Breast epithelium (tissue), 4 donors: ENCODE measurements at places on chromosomes 3 and 15.

DNA sequence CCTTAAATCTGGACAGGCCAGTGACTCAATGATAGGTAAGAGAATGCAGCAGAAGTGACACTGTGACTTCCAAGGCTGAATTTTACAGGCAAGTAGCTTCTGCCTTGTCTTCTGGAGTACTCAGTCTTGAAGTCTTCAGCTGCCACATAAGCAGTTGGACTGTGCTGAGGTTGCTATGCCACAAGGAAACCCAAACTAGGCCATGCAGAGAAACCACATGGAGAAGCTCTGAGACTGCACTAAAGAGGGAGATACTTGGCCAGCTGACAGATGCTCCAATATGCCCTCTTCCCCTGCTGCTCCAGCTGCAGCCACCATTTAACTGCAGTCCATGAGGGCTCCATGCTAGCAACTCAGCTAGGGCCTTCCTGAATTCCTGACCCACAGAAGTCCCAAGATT is 119.4 kb upstream of the GADL1 start:
- no peak for DNase-seq

- no peak for DNase-seq
Measured at GRCh38 chr3:122578069-122578740, 755 bp downstream of the PARP15 start.

DNA sequence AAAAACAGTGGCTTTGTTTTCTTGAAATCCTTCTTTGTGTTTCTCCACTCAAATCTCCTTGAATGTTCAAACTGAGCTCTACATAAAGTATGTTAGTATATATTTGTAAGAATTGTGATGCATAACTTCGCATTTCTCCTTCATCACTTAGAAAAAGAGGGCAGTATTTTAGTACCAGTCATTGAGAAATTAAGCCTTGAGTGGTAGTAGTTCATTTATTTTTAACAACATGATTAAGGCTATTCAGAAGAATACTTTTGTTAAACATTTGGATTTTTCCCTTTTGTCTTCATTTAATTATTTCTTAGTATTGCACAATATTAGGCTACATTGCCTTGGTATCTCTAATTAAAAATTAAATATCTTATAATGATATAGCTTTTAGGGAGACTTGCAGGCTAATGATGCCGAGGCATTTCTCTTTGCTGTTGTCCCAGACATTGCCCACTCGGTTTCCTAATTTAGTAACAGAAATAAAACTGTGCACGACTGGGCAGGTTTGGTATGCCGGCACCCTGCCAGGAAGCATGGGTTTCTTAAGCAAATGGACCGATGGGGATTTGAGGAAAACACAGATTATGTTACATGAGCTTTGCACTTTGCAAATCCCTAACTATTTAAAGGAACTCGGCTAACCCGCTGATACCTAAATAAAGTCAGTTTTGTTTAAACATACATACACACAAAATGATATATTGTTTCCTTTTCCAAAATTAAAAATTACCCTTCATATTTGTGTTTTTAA is 54.7 kb downstream of the LRRC28 start:
- peak; percentile 60 for DNase-seq

GRCh38 chr3:53303957-53304356 is 43.4 kb downstream of the DCP1A start:
- DNase-seq: no peak

DNA sequence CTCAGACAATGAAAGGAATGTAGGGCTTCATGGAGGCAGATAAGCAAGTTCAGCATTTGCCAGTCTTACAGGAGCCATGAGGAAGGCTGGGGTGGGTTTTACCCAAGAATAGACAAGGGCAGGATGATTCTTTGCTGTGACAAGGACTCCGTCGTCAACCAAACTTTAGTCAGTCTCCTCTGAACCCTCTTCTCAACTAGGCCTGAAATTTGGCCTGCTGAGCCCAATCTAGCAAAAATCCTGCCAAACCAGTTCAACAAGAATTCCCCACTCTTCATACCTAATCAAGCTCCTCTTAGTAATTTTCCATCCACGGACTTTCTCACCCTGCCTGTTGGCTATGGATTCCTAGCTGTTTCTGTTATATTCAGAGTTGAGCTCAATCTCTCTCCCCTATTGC is 280.5 kb downstream of the TBL1XR1 start:
- DNase-seq: peak; percentile 55

GRCh38 chr15:43957724-43958123 is 130.9 kb downstream of the WDR76 start:
- DNase-seq: no peak

GRCh38 chr15:67070892-67071664 is 5.7 kb downstream of the SMAD3 start:
- DNase-seq: no peak

DNA sequence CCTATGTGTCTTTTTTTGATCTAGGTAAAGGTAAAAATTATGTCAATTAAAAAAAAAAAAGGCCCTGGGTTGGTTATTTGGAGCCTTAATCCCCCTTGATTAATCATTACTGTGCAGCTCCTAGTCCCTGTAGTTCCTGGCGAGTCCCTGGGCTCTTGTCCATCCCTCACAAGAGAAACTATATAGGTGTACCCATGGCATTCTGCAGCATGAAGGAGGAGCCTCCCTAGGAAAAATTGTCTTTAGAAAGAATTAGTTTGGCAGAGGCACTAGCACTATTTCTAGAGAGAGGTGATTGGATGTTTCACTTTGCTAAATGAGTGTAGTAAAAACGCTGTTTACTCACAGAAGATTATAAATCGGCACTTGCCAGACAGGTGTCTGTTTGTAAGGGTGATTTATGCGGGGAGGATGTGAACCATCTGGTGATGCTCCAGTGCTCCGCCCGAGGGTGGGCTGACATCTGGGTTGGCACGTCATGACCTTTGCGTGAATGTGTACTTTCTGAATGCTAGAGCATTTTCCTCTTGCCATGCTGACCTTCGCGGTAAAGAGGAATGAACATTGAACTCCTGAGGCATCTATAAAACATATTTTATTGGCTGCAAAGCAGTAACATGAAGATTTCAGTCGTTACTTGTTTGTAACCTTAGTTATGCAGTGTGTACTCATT is 12.6 kb downstream of the PLCL2 start:
- DNase-seq: no peak

DNA sequence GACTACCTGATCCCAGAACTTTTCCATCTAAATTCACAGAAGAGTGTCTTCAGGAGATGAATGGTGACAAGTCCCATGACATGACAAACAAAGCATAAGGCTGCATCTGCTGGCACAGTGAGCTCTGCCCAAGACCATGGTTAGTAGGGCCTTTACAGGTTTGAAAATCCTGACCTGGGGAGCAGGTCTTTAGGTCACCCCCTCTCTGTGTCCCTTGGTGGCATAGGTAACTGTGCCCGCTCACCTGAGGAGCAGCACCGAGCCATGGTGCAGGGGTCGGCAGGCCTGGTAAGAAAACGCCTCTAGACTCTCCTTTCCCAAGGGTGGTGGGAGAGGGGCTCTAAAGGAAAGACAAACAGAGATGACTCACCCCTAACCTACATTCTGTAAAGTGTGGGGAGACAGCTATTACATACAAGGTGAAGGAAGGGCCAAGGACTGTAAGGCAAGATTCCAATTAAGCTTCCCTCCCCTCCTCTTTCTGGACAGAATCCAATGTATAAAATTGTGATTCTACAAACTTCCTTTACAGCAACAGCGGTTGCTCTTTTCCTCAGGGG is 74.0 kb downstream of the SATB1 start:
- no peak for DNase-seq

DNA sequence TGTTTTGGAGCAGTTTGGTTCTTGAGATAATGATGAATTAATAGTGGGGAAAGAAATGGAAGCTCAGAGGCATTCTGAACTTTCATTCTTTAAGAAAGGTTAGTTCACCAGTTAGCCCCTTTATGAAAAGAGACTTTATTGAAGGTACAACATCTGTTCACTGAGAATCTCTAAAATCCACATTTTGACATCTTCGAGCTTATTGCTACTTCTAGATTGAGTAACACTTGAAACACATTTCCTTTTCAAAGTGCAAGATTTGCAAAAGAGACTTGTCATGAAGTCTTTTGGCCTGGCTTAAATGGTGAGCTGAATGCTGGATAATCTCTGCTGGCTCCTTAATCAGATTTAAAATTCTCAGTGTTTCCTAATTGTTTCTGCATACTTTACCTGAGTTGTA is 42.3 kb downstream of the RAB8B start:
- no peak for DNase-seq

DNA sequence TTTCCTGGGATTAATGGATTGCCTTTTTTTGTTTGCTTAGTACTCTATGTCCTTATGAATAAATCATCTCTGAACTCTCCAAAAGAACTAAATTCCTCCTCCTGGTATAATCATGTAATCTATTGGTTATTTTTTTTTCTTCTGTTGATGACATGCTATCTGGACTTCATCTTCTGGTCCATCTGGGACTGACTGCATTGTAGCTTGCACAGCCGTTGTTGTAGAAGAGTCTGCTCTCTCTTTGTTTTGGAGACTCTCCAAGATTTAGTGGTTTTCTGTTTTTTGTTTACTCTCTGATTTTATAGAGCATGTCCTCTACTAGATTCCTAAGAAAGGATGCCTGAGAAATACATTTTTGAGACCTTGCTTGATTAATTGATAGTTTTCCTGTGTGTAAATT is 19.1 kb downstream of the IREB2 start:
- DNase-seq: no peak

DNA sequence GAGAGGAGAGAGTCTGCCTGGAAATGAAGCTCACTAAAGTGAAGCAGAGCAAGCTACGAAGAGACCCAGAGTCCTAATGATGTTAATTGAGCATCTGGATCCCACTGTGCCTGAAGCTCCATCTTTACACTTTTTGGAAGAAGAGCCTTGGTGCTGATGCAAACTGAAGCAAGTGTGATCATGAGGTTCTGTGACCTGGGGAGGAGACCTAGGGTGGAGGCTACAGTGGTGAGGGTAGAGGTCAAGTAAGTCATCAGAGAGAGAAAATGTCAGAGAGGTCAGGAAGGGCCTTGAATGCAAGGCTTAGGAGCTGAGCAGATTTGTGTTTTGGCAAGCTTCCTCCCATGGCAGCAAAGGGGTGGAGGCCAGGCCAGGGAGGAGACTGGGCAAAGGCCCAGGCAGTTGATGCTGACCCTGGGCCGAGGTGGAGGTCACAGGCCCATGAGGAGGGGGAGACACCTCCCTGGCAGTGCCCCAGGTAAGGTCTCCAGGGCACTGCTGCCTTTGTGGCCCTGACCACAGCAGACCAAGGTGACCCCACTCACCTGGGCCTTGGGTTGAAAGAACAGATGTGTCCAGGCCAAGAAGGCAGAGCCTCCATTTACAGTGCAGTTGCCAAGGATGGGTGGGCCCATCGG is 1.6 kb downstream of the GRIP2 start:
- no peak for DNase-seq

DNA sequence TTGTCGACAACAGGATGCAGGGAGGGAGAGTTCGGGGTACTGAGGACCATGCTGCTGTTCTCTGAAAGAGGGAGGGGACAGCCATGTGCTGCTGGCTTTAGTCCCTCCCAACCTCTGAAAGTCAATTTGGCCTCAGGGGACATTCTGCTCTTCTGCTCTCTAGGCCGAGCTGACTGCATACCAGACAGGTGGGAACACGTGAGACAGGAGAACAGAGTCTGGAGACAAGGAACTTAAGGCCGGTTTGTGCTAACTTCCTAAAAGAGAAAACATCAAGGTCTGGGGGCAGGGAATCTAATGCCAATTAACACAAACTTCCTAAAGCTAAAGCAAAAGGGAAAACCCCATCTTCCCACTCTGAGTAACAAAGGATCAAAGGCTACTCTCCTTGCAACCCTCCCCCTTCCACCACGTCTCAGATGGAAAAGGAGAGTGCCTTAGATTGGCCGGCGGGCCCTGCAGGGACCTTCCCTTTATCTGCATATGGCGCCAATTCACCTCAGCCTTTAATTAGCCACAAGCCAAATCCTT is 41.0 kb downstream of the SLCO2A1 start:
- no peak for DNase-seq

DNA sequence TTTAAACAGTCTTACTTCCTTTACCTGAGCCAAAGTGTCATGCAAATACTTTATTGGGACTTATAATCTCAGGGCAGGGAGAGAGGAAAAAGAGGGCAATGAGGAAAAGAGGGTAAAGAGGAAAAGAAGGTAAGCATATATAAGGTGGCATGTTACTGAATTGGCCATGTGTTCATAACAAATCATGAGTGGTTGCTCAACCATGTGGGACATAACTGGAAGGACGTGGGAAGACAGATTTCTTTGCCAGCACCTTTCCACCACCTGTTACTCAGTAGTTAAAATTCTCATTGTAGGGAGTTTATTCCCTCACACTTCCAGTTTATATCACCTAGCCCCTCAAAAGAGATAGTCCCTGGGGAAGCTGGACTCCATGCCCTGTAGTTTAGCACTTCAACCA is 54.7 kb upstream of the TPRG1 start:
- DNase-seq: no peak

- DNase-seq: no peak
Measured at GRCh38 chr15:90564051-90564450, 34.3 kb downstream of the CRTC3 start.

DNA sequence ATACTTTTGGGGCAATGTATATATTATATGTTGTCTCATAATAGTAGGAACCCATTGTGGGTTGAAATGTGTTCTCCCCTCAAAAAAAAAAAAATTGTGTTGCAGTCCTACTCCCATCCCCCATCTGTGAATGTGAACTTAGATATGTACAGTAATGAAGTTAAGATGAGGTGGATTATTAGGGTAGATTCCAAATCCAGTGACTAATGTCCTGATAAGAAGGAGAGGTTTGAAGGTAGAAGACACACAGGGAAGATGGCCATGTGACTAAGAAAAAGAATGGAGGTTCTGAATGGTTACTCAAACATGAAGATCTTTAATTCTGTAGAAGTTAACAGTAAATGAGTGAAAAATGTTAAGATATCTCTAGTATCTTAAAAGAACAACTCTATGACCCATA is 3.0 kb upstream of the ATOSA start:
- DNase-seq: no peak

- no peak for DNase-seq
Measured at GRCh38 chr15:71400294-71400693, 285.0 kb downstream of the THSD4 start.

DNA sequence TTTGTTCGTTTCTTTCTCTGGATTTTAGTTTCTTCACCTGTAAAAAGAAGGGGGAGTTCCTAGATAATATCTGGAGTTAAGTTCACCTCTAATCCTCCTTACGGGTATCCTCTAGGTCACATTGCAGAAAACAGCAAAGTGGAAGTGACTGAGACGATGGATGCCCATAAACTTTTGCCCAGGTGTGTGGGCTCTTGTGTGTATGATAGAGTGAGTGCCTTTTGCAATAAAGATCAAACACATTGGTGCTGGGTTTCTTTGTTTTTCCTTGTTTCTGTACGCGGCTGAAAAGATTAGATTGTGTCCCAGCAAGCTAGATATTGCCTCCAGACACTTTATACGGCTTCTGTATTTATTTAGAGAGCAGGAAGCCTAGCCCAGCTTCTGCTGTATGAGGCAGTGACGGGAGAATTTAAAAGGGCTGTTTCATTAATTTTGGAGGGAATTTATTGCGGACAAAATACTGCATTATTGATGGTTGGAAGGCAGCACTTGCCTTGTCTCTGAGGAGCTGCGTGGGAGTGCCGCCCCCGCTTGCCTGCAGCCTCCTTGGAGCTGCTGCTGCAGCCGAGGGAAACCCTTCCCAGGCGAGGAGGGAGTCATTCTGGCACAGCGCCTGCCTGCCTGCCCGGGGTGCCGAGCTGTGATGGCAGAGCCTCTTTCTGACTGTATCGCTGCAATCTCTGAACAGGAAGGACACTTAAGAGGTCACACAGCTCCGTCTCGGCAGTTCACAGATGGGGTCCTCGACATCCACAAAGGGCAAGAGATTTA is 38.5 kb downstream of the PYDC2 start:
- DNase-seq: peak; percentile 51

GRCh38 chr3:109375975-109376374 is 38.6 kb upstream of the DPPA4 start:
- DNase-seq: no peak
